ENCODE measurements at places on chromosomes 13 and 19. TPM values are rescaled to one million over a fixed set of nuclear protein-coding genes. Genes with fewer than 3 reads are reported as not detected.

DNA sequence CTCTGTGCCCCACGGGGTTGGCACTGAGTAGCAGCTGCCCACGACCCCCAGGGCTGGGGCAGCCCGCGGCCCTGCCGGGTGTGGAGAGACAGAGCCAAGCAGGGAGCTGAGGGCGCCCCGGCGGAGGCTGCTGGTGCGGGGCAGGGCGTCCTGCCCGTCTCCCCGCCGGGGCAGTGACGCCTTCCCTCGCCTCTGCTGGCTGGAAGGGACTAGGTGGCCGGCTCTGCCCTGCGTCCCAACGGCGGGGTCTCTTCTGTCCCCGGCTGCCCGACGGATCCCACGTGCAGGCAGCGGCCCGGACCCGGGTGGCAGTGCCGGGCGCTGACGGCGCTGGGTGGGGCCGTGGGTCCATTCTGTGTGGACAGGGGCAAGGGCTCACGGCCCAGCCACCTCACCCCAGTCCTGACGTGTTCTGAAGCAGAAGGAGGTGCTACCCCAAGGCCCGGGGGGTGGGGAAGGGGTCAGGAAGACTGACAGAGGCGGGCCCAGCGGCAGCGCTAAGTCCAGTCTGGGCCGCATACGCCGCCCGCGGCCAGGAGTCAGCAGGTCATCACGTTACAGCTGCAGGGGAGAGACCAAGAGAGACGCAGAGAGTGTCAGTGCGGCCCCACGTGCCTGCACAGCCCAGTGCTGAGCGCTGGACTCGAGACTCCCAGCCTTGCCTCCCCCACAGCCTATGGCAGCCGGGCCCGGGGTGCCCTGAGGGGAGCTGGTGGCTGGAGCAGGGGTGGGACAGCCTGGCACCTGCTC is 15.1 kb upstream of the PLPP2 start:
- no peak for DNase-seq
- H3K4me3 ChIP-seq: no peak overlapping the region
- peaks cover 11% of the 10 kb centered on the region for H3K36me3 ChIP-seq
- H3K27ac ChIP-seq: no peak overlapping the region
- H3K27me3 ChIP-seq: no peaks in the 10 kb centered on the region
- H3K4me1 ChIP-seq: no peaks in the 10 kb centered on the region

The ZNF154 gene
- 17.3 TPM for total RNA-seq

The CSNK1G2 gene
- total RNA-seq: 127 TPM

DNA sequence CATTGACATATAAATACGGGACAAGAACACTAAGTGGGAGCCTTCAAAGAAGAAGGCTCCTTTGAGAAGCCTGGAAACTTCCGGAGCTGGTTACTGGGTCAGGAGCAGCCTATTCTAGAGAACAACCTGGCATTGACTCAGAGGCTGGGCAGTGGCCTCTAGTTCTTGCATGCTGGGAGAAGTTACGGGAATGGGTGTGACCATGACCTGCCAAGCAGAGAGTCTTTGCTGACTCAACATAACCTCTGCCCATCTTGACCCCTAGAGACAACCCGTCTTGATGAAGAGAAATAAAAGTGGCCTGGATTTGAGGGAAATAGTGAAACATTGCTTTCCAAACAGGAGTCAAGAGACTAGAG is 21.0 kb downstream of the STARD13 start:
- no peaks in the 10 kb centered on the region for H3K36me3 ChIP-seq
- no peak overlapping the region for H3K27ac ChIP-seq
- H3K27me3 ChIP-seq: peaks cover 6% of the 10 kb centered on the region
- DNase-seq: no peak
- no peaks in the 10 kb centered on the region for H3K4me1 ChIP-seq
- no peak overlapping the region for H3K4me3 ChIP-seq

DNA sequence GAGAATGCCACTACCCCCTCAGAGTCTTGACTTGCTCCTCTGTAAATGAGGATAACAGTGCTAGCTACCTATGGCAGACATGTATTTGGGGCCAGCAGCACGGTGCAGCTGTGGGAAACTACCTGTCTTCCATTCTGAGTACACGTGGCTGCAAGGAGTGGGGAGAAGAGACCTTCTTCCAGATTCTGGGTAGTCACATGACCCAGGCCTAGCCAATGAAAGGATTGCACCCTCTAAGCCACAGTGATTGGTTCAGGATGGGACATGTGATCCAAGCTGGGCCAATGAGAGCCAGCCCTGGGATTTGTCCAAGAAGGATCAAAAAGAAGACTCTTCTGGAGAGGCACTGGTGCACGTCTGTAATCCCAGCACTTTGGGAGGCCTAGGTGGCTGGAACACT is 5.5 kb downstream of the ZNRF4 start:
- H3K4me1 ChIP-seq: no peaks in the 10 kb centered on the region
- DNase-seq: no peak
- no peak overlapping the region for H3K27ac ChIP-seq
- H3K4me3 ChIP-seq: no peak overlapping the region

DNA sequence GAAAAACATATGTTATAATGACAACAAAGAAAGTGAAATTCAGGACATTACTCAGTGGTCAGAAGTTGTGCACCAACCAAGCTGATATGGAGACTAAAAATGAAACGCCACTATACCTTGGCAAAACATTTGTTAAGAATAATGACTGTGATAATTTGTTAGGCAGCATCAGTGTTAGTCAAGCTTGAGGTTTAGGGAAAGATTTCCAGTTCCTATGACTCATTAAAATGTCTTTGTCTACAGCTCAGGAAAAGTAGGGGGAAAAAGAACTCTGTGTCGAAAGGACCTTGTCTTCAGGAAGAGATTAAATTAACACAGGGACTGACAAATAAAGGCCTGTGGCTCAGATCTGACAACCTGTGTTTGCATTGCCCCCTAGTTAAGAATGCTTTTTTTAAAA is 764.1 kb upstream of the SLITRK6 start:
- no peaks in the 10 kb centered on the region for H3K4me1 ChIP-seq
- no peak overlapping the region for H3K4me3 ChIP-seq

The PTPRH gene
- total RNA-seq: not detected

GRCh38 chr13:29733147-29733611 is 117.2 kb downstream of the UBL3 start:
- H3K36me3 ChIP-seq: no peaks in the 10 kb centered on the region
- peaks cover 56% of the 10 kb centered on the region for H3K27me3 ChIP-seq
- DNase-seq: no peak
- no peak overlapping the region for H3K4me3 ChIP-seq
- no peak overlapping the region for H3K27ac ChIP-seq
- peaks cover 8% of the 10 kb centered on the region for H3K4me1 ChIP-seq

- no peaks in the 10 kb centered on the region for H3K27me3 ChIP-seq
- H3K4me1 ChIP-seq: no peaks in the 10 kb centered on the region
- no peak overlapping the region for H3K4me3 ChIP-seq
- H3K36me3 ChIP-seq: no peaks in the 10 kb centered on the region
- no peak for DNase-seq
Observed at GRCh38 chr13:90156390-90156789, 1191.1 kb upstream of the MIR17HG start.

All from activated naive CD8-positive, alpha-beta T cell treated with anti-CD3 and anti-CD28 coated beads, Interleukin-2, amount 10 ng/mL, durations not matched to agents 7 days and 5 days (primary cell).